ENCODE measurements at places on chromosomes 5 and 9.

DNA sequence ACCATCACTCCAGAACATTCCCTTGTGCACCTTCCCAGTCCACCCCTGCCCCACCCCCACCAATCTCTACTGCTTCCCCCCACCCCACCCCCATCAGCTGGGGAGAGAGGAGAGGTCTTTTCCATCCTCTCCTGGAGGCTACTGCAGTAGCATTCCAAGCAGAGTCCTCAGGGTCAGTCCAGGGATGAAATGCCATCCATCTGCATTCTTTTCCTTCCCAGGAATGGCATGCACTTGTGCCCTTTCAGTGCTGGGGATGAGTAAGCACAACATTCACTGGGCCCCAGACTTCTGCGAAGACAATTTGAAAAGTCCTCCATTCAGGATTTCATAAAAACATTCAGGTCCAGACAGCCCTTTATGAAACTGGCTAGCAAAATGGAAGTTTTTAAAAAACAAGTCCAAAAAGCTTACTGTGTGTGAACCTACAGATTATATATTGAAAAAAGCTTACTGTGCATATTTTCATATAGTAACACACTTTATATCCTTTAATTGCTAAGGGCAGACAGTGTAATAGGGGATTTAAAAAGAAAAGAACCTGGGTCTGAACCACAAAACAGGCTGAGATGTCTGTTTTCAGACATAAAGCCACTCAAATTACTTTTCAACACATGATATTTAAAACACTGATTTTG lies 50.0 kb upstream of the GOLPH3 start:
- no peaks in the 10 kb centered on the region for H3K36me3 ChIP-seq
- peak overlapping the region; percentile 59 for H3K27ac ChIP-seq
- H3K4me3 ChIP-seq = no peak overlapping the region
- H3K27me3 ChIP-seq = no peaks in the 10 kb centered on the region
- H3K4me1 ChIP-seq = peaks cover 16% of the 10 kb centered on the region
- DNase-seq = no peak

DNA sequence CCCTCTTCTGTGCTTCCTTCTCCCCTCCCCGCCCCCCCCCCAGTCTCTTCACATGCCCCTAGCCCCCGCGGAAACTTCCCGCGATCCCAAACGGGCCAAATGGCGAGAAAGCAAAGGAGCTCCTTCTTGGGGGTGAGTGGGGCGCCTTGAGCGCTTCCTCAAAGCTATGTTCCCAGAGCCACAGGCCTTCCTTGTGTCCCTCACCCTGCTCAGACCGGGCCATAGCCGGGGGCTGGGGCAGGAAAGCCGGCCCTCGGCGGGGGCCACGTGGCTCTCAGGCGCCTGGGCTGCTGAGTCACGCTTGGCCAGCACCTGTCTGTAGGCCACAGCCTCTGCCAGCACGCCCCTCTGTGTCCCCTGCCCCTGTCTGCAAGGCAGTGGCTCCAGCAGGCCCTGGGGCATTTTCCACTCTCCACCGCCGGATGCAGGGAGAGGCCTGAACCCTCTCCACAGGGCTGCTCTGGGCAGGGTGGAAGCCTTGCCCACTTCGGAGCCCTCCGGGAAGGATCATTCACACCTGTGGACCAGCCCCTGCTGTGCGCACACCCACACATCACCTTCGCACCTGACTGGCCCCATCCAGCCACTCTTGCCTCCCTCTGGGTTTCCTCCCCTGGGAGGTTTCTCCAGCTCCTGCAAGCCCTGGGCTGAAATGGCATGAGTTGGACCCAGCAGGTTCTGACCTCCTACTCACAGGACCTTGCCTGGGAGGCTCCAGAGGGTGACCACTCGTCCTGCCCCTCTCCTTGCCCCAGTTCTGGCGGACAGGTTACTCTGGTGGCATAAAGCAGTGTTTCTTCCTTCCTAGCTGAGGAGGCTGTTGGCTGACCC lies 1.2 kb upstream of the SQSTM1 start:
- no peaks in the 10 kb centered on the region for H3K27me3 ChIP-seq
- peaks cover 22% of the 10 kb centered on the region for H3K36me3 ChIP-seq
- H3K4me3 ChIP-seq = peak overlapping the region; percentile 85
- H3K4me1 ChIP-seq = peaks cover 67% of the 10 kb centered on the region
- no peak for DNase-seq

GRCh38 chr9:26637101-26637500 lies 255.5 kb downstream of the CAAP1 start:
- no peaks in the 10 kb centered on the region for H3K27me3 ChIP-seq
- no peak for DNase-seq
- H3K36me3 ChIP-seq = no peaks in the 10 kb centered on the region
- H3K4me1 ChIP-seq = no peaks in the 10 kb centered on the region
- no peak overlapping the region for H3K4me3 ChIP-seq

GRCh38 chr9:15778861-15779260 lies 226.0 kb downstream of the CCDC171 start:
- no peak for DNase-seq
- no peaks in the 10 kb centered on the region for H3K27me3 ChIP-seq
- no peaks in the 10 kb centered on the region for H3K36me3 ChIP-seq
- H3K4me1 ChIP-seq = no peaks in the 10 kb centered on the region
- H3K27ac ChIP-seq = no peak overlapping the region
- H3K4me3 ChIP-seq = no peak overlapping the region

- no peaks in the 10 kb centered on the region for H3K27me3 ChIP-seq
- no peaks in the 10 kb centered on the region for H3K36me3 ChIP-seq
- no peak for DNase-seq
These were observed 12.9 kb downstream of the TLE4 start for GRCh38 chr9:79584655-79584982.

DNA sequence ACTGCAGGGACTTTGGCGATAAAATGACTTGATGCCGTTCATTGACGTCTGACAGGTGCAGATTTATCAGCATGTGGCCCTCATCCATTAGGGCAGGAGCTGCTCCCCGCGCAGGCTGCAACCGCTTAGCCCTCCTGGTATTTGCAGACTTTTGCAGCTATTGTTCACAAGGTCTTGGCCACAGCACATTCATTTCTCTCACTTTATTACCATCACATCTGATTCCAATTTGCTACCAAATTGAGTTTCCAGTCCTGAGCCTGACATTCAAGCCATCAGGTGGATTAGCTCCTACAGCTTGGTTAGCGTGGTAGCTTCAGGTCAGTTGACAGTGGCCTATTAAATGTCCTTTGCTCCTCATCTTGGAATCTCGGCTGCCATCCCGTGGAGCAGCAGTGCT lies 299.2 kb downstream of the CD180 start:
- no peaks in the 10 kb centered on the region for H3K36me3 ChIP-seq
- H3K27me3 ChIP-seq = no peaks in the 10 kb centered on the region
- no peak overlapping the region for H3K4me3 ChIP-seq
- no peak overlapping the region for H3K27ac ChIP-seq

DNA sequence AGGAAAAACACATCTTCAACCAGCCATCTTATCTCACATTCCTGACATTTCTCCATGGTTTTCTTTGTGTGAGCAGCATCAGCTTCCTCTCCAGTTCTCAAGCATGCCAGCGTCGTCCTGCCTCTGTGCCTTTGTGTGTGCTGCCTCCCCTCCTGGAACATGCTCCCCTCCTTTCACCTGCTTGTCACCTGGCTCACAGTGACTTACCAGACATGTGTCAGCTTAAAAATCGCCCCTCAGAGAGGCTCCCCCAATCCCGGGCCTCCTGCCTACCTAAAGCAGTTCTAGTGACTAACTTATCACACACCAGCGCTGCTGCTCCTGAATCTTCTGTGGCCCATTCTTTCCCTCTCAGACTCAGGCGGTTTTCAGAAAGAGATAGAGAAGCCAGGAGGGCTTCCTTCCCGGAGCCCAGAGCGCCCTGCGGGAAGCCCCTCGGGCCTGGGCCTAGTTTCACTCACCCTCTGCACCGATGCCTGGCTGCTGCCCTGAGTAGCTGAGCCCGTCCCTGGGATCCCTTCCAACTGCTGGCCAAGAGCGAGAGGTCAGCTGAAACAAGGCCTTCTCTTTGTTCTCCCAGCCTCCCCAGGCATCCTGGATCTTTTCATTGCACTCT lies 51.1 kb upstream of the MVB12B start:
- DNase-seq = no peak
- H3K4me3 ChIP-seq = no peak overlapping the region
- no peaks in the 10 kb centered on the region for H3K27me3 ChIP-seq
- no peaks in the 10 kb centered on the region for H3K4me1 ChIP-seq
- H3K27ac ChIP-seq = no peak overlapping the region

GRCh38 chr9:73230251-73230650 lies 78.6 kb downstream of the ANXA1 start:
- no peak overlapping the region for H3K4me3 ChIP-seq
- no peaks in the 10 kb centered on the region for H3K27me3 ChIP-seq
- H3K27ac ChIP-seq = no peak overlapping the region
- H3K4me1 ChIP-seq = no peaks in the 10 kb centered on the region
- no peak for DNase-seq

DNA sequence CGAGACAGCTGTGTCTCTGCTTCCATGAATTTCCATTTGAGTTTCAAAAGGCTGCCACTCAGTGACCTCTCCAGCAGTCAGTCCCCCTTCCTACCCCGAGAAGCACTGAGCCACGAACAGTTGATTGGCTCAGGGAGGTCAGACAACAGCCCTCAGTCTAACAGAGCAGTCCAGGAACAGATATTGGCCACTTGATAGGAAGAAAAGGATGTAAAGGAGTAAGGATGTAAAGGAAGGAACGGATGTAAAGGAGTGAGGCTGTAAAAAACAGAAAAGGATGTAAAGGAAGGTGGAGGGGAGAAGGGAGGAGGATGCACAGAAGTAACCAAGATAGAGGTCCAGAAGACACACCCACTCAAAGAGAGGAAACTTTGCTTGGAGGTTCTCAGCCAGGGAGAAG lies 3.2 kb upstream of the NR4A3 start:
- H3K27ac ChIP-seq = peak overlapping the region; percentile 99
- H3K36me3 ChIP-seq = no peaks in the 10 kb centered on the region
- H3K4me3 ChIP-seq = peak overlapping the region; percentile 81
- peaks cover 25% of the 10 kb centered on the region for H3K4me1 ChIP-seq
- no peaks in the 10 kb centered on the region for H3K27me3 ChIP-seq

GRCh38 chr5:171309276-171310211 lies 496 bp downstream of the TLX3 start:
- peaks cover 49% of the 10 kb centered on the region for H3K4me1 ChIP-seq
- peaks cover 15% of the 10 kb centered on the region for H3K27me3 ChIP-seq
- H3K27ac ChIP-seq = no peak overlapping the region

- H3K4me3 ChIP-seq = no peak overlapping the region
- DNase-seq = no peak
- no peaks in the 10 kb centered on the region for H3K4me1 ChIP-seq
- H3K36me3 ChIP-seq = peaks cover 10% of the 10 kb centered on the region
- no peak overlapping the region for H3K27ac ChIP-seq
These were observed 38.9 kb downstream of the TPPP start for GRCh38 chr5:654071-654778.

DNA sequence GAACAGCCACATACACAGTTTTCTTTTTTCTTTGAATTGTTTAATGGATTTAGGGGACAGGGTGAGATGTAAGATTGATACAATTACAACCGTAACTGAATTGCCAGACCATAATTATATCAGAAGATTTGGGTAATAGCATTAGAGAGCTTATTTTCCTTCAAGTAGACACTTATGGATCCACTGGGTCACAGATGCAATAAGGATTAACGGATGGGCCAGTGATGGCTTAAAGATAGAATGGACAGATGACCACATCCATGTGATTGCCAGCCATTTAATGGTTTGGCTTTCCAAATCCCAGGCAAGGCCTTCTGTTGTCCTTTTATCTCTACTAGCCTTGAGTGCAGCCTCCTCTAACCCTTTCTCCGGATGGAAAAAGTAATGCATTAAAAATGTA lies 94.7 kb upstream of the NUDT12 start:
- no peak for DNase-seq
- no peaks in the 10 kb centered on the region for H3K27me3 ChIP-seq
- no peak overlapping the region for H3K4me3 ChIP-seq
- H3K36me3 ChIP-seq = no peaks in the 10 kb centered on the region

GRCh38 chr9:125486576-125486975 lies 220.4 kb downstream of the MAPKAP1 start:
- H3K4me3 ChIP-seq = no peak overlapping the region
- H3K4me1 ChIP-seq = peaks cover 24% of the 10 kb centered on the region

DNA sequence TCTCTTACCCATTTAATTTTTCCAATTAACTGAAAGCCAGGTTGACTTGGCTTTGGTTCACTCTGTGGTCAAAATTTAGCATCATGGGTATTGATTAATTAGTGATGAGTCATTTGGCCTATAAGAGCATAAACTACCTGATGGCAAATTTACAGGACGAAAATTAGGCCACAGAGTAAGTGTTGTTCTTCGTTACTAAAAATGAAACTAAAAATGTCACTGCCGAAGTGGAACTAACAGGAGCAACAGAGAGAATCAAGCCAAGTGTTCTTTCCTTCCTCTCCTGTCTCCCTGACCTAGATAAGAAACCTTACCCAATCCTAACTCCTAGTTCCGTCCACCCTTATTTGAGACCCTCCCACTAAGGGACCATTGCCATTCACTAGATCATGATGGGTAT lies 176.9 kb downstream of the RAB3C start:
- H3K4me1 ChIP-seq = no peaks in the 10 kb centered on the region
- no peak overlapping the region for H3K4me3 ChIP-seq
- no peaks in the 10 kb centered on the region for H3K27me3 ChIP-seq
- DNase-seq = no peak
- no peak overlapping the region for H3K27ac ChIP-seq

DNA sequence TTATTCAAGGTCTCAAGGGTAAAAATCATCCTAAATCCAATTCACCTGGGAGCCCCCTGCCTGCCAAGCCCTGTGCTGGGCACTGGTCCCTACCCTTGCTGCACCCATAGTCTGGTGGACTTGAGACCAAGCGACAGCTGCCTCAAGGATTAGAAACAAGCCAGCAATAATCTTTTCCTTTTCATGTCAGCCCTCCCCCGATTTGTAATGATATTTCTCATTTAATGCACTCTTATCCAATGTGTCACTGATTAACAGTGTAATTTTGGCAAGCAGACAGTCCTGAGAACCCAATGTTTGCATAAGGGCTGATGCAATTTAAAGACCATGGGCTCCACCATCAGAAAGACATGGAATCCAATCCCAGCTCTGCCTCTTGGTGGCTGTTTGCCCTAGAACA lies 108.9 kb downstream of the ACTL7B start:
- no peaks in the 10 kb centered on the region for H3K4me1 ChIP-seq
- no peaks in the 10 kb centered on the region for H3K27me3 ChIP-seq
- no peak overlapping the region for H3K27ac ChIP-seq
- no peaks in the 10 kb centered on the region for H3K36me3 ChIP-seq
- H3K4me3 ChIP-seq = no peak overlapping the region

GRCh38 chr5:112473989-112474388 lies 54.9 kb upstream of the EPB41L4A start:
- no peak overlapping the region for H3K27ac ChIP-seq
- DNase-seq = no peak
- H3K4me3 ChIP-seq = no peak overlapping the region
- no peaks in the 10 kb centered on the region for H3K27me3 ChIP-seq

GRCh38 chr5:56168066-56168478 lies 65.1 kb downstream of the ANKRD55 start:
- no peak for DNase-seq
- no peak overlapping the region for H3K4me3 ChIP-seq
- H3K27me3 ChIP-seq = no peaks in the 10 kb centered on the region

GRCh38 chr5:150117945-150118560 lies 31.7 kb upstream of the CSF1R start:
- DNase-seq = no peak
- peaks cover 6% of the 10 kb centered on the region for H3K4me1 ChIP-seq
- H3K27me3 ChIP-seq = no peaks in the 10 kb centered on the region
- no peak overlapping the region for H3K27ac ChIP-seq
